ENCODE measurements at places on chromosomes 13 and 19. TPM values are rescaled to one million over a fixed set of nuclear protein-coding genes. Genes with fewer than 3 reads are reported as not detected.

The ACER1 gene
- total RNA-seq = not detected

The ZNF571 gene
- total RNA-seq = 6.3 TPM

The FFAR3 gene
- total RNA-seq = not detected

The ZNF540 gene
- total RNA-seq = 1.1 TPM

The NLRP9 gene
- not detected for total RNA-seq

The KLHL1 gene
- total RNA-seq = not detected

The FXYD1 gene
- not detected for total RNA-seq

The TOMM40 gene
- total RNA-seq = 69.7 TPM

The JSRP1 gene
- total RNA-seq = 0.49 TPM

The ZNF829 gene
- 3.3 TPM for total RNA-seq

The TLE2 gene
- 1.9 TPM for total RNA-seq

The KDELR1 gene
- 134 TPM for total RNA-seq

The THSD8 gene
- 6.9 TPM for total RNA-seq

The LYPD3 gene
- 3.1 TPM for total RNA-seq

The SULT2A1 gene
- not detected for total RNA-seq

The PCDH20 gene
- total RNA-seq = not detected

The NMRK2 gene
- total RNA-seq = not detected

The RAP2A gene
- 33.4 TPM for total RNA-seq

The CGB8 gene
- total RNA-seq = not detected

The VSTM1 gene
- not detected for total RNA-seq

The SIGLEC9 gene
- not detected for total RNA-seq

The FGF9 gene
- total RNA-seq = not detected

The ELSPBP1 gene
- not detected for total RNA-seq

The ZNF132 gene
- total RNA-seq = not detected

The FIZ1 gene
- total RNA-seq = 16.3 TPM

All from MCF 10A (cell line).